ENCODE measurements at places on chromosomes 13 and 19.
A peak's percentile ranks its signal among the peaks of the same experiment; 100 is the strongest.

DNA sequence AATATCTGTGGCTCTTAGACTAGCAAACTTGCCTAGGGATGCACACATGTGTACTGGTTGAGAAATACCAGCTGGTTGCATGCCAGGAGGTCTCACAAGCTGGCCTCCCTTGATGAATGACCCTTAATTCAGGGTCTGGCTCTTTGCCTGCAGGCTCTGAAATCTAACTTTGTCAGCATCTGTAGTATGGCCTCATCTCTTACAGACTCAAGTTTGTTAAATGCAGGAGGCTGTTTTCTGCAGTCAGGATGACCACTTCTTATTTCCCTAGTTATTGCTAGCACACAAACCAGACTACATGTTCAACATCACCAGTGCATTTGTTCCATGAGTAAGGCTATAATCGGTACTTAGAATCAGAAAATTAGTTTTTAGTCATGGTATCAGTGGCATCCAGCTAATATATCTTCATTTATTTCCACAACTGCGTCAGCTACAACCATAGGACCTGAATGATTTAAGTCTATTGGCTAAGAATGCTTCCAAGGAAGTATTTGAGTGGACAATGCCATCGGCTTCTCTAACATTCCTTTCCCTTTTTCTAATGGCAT is 23.3 kb upstream of the POSTN start:
- no peak for DNase-seq

- no peak for DNase-seq
Observed at GRCh38 chr19:33403221-33403972, 29.9 kb downstream of the CEBPG start.

- no peak for DNase-seq
Observed at GRCh38 chr13:45331123-45331619, 9.8 kb downstream of the TPT1 start.

DNA sequence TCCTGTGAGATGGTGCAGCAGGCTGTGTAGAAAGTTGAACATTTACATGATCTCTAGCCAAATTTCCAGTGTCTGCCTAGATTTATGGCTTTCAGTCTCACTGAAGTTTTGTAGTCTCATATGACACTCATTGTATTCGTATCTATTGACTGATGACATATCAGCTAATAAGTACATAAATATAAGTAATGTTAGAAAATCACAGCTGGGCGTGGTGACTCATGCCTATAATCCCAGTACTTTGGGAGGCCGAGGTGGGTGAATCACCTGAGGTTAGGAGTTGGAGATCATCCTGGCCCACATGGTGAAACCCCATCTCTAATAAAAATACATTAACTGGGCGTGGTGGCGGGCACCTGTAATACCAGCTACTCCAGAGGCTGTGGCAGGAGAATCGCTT is 54.7 kb upstream of the HTR2A start:
- DNase-seq: no peak

DNA sequence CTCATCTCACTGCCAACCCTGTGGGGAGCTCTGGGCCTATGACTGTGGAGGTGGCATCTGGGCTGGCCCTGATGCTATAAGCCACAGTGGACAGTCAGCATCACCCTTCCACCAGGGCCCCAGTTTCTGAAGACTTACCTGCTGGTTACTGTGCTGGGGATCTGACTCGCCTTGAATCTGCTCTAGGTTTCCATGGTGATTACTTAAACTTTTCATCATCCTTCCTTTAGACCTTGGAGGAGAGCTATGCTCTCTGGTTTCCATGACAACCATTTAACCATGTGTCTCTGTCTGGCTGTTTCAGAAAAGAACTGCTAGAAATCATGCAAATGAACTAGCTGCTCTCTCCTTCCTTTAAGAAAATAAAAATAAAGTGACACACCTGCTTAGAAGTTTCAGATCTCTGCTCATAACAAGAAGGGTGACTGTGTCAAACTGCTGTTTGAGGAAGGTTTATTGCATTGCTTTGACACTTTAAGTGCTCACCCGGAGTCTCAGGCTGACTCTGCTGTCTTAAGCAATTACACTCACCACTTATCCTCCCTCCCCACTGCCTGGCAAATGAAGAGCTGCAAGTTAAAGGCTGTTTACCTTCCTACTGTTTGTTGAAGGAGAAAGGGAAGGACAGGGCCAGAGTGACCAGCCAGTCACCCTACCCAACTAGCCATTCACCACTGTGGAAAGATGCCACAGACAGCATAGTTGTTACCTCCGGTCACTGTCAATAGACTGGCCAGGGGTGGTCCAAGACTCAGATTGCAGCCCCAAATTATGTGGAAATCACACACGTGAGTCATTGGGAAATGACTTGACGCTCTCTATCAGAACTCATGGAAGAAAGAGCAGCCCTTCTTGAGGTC is 87.6 kb downstream of the HSPH1 start:
- DNase-seq: no peak

DNA sequence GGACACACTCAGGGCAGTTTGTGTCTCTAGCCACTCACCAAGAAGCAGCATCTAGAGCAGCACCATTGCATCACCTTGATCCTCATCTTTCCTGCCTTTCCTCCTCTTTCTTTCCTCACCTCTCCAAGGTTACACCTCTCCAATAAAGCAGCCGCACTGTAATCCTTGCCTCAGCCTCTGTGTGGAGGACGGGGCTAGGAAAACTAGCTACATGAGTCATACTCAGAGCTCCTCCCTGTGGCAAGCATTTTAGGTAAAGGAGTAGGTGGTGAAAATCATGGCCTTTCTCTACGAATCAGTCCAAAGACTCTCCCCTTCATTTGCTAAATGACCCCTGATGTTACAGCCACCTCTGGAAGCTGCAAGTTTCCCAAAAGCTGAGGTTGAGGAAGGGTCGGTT is 108.9 kb downstream of the DNAJC15 start:
- DNase-seq: no peak

- DNase-seq: no peak
Observed at GRCh38 chr13:94212196-94212595, 267.3 kb downstream of the DCT start.

- no peak for DNase-seq
Observed at GRCh38 chr19:16883522-16883921, 5.3 kb upstream of the F2RL3 start.

GRCh38 chr13:97460004-97460775 is 26.2 kb downstream of the RAP2A start:
- no peak for DNase-seq

- DNase-seq: no peak
Observed at GRCh38 chr19:44725684-44726083, 22.8 kb upstream of the BCL3 start.

DNA sequence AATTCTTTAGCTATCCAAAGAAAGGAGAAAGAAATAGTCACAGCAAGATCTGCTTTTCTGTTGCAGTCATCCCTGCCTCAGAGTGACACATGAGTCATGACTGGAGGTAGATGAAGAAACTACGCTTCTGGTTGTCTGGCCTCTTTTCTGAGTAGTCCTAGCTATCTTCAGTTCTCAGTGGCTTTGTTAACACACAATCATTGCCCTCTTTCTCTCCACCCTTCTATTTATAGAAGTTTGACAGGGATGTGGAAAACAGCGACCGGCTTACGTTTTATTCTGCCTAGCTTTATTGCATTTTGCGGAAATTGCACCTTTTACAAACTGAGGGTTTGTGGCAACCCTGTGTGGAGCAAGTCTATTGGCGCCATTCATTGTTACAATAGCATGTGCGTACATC is 26.7 kb downstream of the SPATA13 start:
- DNase-seq: no peak

- no peak for DNase-seq
Observed at GRCh38 chr19:9858766-9859165, 23.6 kb downstream of the PIN1 start.

DNA sequence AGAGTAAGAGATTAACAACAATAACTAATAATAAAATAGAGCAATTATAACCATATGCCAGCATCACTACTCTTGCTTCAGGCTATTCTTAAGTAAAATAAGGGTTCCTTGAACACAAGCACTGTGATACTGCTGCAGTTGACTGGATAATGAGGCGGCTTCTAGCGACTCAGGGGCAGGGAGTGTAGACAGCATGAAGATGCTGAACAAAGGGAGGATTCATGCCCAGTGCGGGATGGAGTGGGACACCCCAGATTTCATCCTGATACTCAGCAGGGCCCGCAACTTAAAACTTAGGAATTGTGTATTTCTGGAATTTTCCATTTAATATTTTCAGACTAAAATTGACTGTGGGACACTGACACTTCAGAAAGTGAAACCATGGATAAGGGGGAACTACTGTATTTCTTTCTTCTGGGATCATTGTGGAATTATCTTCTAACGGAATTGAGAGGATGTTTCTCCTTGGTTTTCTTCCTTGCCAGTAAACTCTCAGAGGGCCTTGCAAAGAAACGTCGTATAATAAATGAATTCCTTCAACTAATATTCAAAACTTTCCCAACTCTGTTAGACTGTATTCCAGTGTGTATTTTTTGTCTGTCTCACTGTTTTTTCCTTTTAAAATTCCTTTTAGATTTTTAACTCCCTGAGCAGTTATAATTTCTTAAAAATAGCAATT is 127.5 kb downstream of the B3GLCT start:
- DNase-seq: no peak

DNA sequence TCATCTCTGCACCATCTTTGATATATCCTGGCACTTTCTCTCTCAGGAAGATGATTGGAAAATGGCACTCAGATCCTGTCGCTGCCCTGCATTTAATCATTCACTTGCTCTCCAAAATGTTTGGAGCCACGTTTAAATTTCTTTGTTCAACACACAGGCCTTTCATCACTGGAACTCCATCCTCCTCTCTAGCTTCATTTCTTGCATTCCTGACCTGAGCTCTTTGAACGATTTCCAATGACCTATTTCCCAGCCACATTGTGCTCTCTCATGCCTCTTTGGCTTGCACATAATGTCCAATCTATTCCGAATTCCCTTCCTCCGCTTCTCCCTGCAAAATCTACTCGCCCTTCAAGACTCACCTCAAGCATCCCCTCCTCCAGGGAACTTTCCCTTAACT is 287.4 kb upstream of the NBEA start:
- no peak for DNase-seq

DNA sequence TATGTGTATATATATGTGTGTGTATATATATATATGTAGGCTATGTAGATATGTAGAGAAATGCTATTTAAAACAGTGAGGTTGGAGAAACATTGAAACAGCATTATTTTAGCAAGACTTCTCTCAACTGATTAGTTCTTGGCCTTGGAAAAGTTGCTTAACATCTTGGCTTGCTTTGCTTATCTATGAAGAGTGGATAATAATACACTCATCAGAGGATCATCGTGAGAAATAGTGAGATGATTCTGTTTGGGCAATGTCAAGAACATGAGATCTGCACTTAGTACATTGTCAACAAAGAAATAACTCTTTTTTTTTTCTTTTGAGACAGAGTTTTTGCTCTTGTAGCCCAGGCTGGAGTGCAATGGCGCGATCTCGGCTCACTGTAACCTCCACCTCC is 128.3 kb downstream of the KLF5 start:
- no peak for DNase-seq

DNA sequence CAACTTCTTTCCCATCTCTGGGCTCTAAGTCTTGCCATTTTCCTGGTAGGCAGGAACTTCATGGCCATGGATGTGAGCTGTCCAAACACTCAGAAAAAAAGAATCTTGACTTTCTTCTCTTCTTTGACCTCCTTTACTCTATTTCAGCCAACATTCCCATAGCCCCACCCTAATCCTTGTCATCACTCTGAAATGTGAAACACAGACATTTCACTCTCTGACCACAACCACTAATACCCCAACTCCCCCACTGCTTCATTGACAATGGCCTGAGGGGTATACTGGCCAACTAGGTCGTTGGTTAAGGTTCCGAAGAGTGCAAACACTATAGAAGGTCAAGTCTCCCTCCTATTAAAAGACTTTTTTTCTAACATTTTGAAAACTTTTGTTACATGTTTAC is 4.7 kb upstream of the CYP2A13 start:
- no peak for DNase-seq

DNA sequence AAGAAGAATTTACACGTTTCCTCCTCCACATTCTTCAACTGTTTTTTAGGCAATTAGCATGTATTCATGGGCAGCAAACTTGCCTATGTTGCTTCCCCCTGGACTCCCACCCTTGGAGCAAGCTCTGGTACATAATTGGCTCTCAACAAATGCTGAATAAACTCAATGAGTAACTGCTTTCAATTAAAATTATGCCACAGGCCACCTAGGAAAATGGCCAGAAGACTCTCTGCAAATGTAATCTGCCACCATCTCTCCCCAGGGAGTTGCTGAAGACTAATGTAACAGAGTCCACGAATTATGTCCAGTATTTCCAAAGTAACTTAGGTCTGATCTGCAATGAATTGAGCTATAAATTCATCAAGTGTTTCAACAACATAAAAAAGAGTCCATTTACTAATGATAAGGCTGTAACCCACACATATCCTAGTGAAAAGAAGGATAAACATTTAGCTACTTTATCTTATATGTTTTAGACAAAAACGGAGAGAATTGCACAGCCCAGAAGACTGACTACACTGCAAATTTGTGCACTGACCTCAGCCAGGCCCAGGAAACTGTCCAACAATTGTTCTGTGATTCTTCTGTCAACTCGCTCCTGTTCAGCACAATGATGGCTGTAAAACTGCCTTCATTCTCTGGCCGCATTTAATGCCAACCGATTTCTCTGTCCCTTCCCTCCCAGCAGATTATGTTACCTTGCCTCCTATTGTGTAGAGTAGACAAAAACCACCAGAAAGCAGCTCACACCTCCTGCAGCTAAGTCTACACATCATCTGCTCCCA is 808.6 kb upstream of the ARGLU1 start:
- DNase-seq: no peak

DNA sequence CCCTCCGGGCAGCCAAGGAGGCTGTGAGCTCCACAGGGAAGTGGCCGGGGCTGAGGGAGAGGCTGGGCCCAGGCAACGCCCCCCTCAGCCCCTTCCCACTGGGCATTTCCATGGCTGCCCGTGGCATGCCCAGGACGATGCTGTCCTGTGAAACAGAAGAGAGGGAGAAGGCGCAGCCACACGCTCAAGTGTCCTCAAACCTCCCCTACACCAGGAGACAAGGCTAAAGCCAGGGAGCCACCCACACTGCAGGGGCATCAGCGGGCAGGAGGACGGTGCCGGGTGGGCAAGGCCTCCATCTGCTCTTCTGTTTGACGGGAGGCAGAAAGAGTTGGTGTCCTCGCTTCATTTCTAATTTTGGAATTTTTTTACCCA is 14.2 kb upstream of the PROZ start:
- no peak for DNase-seq

GRCh38 chr19:34274827-34275625 is 20.7 kb downstream of the GARRE1 start:
- DNase-seq: peak; percentile 47

DNA sequence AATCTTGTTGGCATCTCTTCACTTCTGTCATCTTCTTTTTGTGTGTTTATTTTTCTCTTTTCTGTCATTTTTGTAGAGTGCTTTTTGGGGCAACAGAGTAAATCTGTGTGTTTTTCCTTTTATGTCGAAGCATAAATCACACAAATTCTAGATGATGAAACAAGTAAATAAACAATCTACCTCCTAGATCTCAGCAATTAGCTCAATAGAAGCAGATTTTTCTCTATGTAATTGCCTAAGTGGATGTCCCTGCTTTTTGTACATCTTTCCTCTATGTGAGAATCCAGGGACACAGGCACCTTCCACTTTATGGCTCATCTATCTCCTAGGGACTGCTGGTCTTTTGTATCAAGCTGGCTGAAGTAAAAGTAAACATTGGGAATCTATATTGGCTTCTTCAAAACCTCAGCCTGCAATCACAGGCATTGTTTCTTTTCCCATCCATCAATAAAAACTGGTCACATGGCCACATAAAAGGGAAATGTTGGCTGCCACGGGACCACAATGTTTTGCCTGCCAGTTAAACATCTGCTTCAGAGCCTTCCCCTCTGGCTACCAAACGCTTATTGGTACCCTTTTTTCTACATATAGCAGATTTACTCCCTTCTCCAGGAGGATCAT is 323.8 kb downstream of the LMO7 start:
- no peak for DNase-seq
